ENCODE measurements at places on chromosomes 7 and 10. TPM values are rescaled to one million over a fixed set of nuclear protein-coding genes. Genes with fewer than 3 reads are reported as not detected.

Gene NKX2-3
- total RNA-seq, result not detected

Gene DOCK1
- total RNA-seq, result 78.7 TPM

Gene CCDC3
- total RNA-seq, result 1.2 TPM

GRCh38 chr10:89301721-89302445 lies at the start of gene IFIT2:
TSS of gene IFIT2 (plus strand) at chr10:89302046. CDS start at chr10:89302124, 78 bp downstream.
- DNase-seq, result peak; percentile 87

DNA sequence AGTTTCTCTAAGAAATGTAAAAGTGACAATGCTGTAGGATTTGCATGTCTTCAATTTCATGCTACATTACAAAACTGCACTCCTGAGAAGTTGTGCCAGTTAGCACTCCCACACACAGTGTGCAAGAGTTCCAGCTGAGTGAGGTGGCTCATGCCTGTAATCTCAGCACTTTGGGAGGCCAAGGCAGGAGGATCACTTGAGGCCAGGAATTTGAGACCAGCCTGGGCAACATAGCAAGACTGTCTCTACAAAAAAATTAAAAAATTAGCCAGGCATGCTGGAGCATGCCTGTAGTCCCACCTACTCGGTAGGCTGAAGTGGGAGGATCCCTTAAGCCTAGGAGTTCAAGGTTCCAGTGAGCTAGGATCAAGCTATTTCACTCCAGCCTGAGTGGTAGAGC lies 44.6 kb downstream of the FRA10AC1 start:
- no peak for DNase-seq

All from endothelial cell of umbilical vein (primary cell).